Endothelial cell of umbilical vein (primary cell): ENCODE measurements at places on chromosomes 2 and 18. TPM values are rescaled to one million over a fixed set of nuclear protein-coding genes. Genes with fewer than 3 reads are reported as not detected.

Gene LIMS1
- 192 and 229 TPM in 2 replicates for polyA plus RNA-seq

Gene PIEZO2
- 1.2 and 1.7 TPM in 2 replicates for polyA plus RNA-seq

Gene HSPD1
- 43.8 and 73.2 TPM in 2 replicates for polyA plus RNA-seq

Gene LIMS2
- polyA plus RNA-seq = 55.6 and 77.3 TPM in 2 replicates

Gene CCDC74B
- 4.1 and 4.6 TPM in 2 replicates for polyA plus RNA-seq

Gene TMEM163
- 2.2 and 2.8 TPM in 2 replicates for polyA plus RNA-seq

Gene CFAP53
- polyA plus RNA-seq = 0.10 and 0.12 TPM in 2 replicates

Gene CRYBA2
- not detected in 2 replicates for polyA plus RNA-seq

Gene MGAT4A
- 8.2 and 9.2 TPM in 2 replicates for polyA plus RNA-seq

Gene KANSL1L
- 2.7 and 4.3 TPM in 2 replicates for polyA plus RNA-seq

Gene NTSR2
- not detected in 2 replicates for polyA plus RNA-seq

Gene DHRS9
- polyA plus RNA-seq = 0.32 and 0.40 TPM in 2 replicates

Gene COLEC12
- polyA plus RNA-seq = 7.6 and 8.0 TPM in 2 replicates

Gene PPP1R1C
- polyA plus RNA-seq = 0.18 and 0.26 TPM in 2 replicates

Gene PPM1G
- polyA plus RNA-seq = 38.3 and 48.1 TPM in 2 replicates

Gene KCTD18
- 2.6 TPM in 2 replicates for polyA plus RNA-seq

Gene EVA1A
- polyA plus RNA-seq = 42.5 and 52.6 TPM in 2 replicates

Gene SIGLEC15
- polyA plus RNA-seq = not detected in 2 replicates

Gene SEC11C
- 16.3 and 20.0 TPM in 2 replicates for polyA plus RNA-seq

Gene MATN3
- 1.4 and 1.8 TPM in 2 replicates for polyA plus RNA-seq

Gene PLEK
- polyA plus RNA-seq = 0.03 TPM in 1 of 2 replicates, not detected in the other

Gene SIX3
- not detected in 2 replicates for polyA plus RNA-seq

Gene CDH2
- polyA plus RNA-seq = 34.6 and 37.6 TPM in 2 replicates

Gene GREB1L
- 0.27 and 0.41 TPM in 2 replicates for polyA plus RNA-seq

Gene DSG1
- polyA plus RNA-seq = not detected in 2 replicates

Gene NEU2
- polyA plus RNA-seq = not detected in 2 replicates

Gene MYO5B
- 0.40 and 0.54 TPM in 2 replicates for polyA plus RNA-seq

Gene ICOS
- polyA plus RNA-seq = not detected in 2 replicates

Gene CYBRD1
- 23.1 and 24.1 TPM in 2 replicates for polyA plus RNA-seq

Gene ITPRIPL1
- polyA plus RNA-seq = 2.3 and 2.6 TPM in 2 replicates

Gene UBE2E3
- 96.9 and 107 TPM in 2 replicates for polyA plus RNA-seq

Gene EGR4
- not detected in 2 replicates for polyA plus RNA-seq

Gene MC5R
- not detected in 2 replicates for polyA plus RNA-seq

Gene LMAN2L
- polyA plus RNA-seq = 20.5 and 21.2 TPM in 2 replicates

Gene SKOR2
- not detected in 2 replicates for polyA plus RNA-seq

Gene UGT1A10
- not detected in 2 replicates for polyA plus RNA-seq

Gene DPP10
- not detected in 2 replicates for polyA plus RNA-seq

Gene FHL2
- 491 and 497 TPM in 2 replicates for polyA plus RNA-seq

Gene ZNF24
- 7.0 and 10.3 TPM in 2 replicates for polyA plus RNA-seq

Gene SERPINB10
- polyA plus RNA-seq = not detected in 2 replicates

Gene EML4
- 11.1 and 13.3 TPM in 2 replicates for polyA plus RNA-seq

Gene DARS1
- 17.9 and 20.9 TPM in 2 replicates for polyA plus RNA-seq

Gene GALNT14
- polyA plus RNA-seq = 0.04 and 0.29 TPM in 2 replicates

Gene AQP12A
- polyA plus RNA-seq = not detected in 2 replicates
